ENCODE measurements at places on chromosomes 11 and 22.

GRCh38 chr22:22431271-22432220, 77.0 kb downstream of the ZNF280B start:
- no peak for DNase-seq

DNA sequence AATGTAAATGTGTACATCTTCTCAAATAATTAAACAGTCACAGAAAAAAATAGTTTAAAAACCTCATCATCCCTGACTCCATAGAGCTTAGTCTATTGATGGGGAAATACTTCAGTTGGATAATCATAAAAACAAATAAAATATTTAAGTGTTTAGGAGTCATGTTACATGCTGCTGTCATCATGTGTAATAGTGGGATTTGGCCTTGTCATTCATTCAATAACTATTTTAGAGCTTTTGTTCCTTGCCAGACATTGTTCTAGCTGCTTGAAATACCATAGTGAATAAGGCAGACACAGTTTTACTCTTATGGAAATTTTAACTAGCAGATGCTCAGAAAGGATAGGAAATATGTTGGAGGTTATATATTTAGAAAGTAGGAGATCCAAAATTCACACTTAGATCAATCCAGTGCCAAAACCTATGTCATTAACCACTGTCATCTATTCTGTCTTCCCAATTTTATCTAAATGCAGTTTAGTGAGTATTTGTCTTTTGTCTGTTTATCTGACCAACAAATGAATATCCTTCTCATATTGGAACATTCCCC, 324.7 kb downstream of the CASP12 start:
- DNase-seq = no peak

- no peak for DNase-seq
These were observed 29.7 kb upstream of the GNB1L start for GRCh38 chr22:19884161-19884953.

DNA sequence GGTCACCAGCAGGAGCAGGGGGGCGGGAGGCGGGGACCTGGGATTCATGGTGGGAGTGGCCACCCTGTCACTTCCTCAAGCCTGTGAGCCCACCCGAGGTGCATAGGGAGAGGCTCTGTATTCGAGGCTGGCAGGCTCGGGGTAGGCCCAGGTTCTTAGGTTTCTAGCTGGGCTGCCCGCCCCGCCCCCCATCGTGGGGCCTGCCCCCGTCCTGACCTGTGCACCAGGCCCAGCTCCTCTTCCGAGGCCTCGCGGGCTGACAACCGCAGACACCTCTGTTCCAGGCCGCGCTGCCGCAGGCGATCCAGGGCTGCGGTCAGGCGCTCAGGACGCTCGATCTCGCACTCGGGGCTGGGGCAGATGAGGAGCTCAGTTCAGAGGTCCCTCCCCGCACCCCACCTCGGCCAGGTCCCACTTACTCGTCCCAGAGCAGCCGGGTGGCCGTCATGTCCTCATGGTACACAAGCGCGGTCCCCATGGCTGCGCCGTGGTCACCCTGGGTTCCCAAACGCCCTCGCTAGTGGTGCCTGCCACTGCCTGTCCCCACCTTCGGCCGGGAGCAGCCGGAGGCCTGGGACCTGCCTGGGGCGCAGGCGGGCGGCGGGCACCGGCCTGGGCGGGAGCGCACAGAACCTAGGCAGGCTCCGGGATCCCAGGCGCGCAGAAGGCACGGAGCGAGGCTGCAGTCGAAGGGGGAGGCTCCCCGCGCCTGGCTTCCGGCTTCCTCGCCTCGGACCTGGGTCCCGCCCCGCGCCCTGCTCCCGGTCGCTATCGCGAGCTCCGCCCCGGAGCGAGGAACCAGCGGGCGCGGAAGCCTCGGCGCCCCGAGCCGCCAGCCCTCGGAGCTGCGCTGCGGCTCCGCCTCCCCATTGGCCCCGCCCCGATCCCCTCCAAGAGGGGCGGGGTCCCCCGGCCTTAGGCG, at the start of gene HDAC10:
HDAC10 (minus strand) TSS at position 711 of the 922 bp plus-strand sequence; CDS start at position 478, 233 bp downstream.
- peak; percentile 74 for DNase-seq

DNA sequence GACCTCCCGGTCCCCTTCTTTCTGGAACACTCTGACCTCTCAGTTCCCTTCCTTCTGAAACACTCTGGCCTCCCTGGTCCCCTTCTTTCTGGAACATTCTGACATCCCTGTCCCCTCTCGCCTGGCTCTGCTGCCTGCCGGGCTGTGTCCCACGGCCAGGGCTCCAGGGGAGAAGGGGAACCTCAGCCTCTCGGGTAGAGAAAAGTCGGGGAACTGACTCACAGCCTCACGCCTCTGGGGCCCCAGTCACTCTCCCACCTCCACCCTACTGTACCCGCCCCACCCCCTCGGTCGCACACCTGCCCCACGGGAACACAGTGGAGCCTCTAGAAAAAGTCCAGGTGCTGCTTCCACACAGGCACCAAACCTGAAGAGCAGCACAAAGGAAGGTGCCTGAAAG, 93.3 kb downstream of the BRD1 start:
- no peak for DNase-seq

GRCh38 chr22:21025763-21026755, 6.3 kb downstream of the SLC7A4 start:
- no peak for DNase-seq

DNA sequence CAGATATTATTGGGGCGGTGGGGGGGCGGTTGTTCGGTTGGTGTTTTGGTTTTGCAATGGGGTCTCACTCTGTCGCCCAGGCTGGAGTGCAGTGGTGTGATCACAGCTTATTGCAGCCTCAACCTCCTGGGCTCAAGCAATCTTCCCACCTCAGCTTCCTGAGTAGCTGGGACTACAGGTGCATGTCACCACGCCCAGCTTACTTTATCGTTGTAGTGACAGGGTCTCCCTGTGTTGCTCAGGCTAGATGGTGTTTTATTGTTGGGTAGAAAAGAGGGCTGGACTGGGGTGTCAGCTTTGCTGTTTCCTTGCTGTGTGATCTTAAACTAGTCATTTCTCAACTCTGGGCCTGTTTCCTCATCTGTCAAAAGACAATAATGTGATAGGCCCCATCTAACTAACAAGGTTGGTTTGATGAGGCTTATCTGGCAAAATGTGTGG, 17.5 kb upstream of the MYH9 start:
- peak; percentile 68 for DNase-seq

DNA sequence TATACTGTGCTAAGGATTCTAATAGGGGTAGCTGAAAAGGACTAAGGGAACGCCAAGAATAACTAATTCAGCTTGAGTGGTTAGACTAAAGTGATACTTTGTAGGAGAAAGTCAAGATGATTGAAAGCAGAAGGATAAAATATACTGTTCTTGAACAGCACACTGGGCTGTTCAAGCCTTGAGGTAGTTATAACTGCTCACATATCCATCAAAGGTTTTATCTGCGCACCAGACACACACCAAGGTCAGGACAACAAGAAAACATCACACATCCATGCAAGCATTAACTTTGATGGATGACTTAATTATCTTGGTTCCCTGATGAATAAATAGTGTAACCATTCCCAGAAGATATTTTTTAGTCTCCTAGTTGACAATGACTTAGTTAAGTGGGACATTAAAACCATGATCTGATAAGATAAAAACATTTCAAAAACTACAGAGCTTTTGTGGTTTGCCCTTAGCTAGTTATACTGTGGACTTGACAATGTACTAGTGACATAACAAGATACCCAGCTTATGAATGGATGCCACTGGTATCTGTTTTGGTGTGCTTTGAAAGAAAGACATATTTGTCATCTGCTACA, 728.9 kb downstream of the JRKL start:
- DNase-seq = no peak

GRCh38 chr11:68682531-68682961, 1.8 kb upstream of the GAL start:
- DNase-seq = no peak

DNA sequence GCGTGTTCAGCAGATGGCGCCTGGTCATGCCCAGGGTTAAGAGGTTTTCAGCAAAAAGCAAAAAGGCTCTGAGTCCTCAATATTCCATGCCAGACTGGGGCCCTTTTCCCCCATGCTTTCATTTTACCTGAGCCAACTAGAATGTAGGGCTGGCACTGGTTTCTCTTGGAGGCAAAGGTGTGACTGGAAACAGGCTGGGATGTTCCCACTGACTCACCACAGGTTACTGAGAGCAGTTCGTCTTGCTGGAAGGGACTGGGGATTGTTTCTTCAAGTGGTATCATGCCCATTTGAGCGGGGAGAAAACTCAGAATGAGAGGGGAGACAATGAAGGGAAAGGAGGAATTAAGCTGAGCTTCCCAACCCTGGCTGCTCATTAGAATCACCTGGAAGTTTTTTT, 243.9 kb downstream of the TENM4 start:
- no peak for DNase-seq

DNA sequence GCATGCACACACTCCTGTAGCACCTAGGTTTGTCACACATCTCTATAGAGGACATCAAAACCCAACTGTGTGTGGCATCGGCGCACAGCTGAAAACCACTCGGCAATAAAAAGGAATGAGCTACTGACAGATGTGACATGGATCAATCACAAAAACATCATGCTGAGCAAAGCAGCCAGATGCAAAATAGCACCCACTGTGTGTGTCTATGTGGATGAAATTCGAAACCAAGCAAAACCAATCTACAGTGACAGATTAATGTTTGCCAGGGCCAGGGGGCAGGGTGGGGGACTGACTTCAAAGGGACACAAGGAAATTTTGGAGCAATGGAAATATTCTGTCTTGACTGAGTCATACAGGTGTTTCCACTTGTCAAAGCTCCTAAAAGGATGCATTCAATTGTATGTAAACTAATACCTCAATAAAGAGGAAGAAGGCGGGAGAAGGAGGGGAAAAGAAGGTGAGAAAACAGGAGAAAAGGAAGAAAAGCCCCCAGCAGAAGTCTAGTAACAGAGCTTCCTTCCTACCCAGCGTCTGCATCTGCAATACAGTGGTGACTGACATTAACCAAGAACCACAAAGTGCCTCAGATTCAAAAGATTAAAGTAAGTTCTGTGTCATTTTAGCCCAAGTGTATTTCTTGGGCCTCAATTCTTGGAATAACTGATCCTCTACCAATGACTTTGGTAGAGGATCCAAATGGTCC, 49.8 kb downstream of the PACSIN2 start:
- DNase-seq = no peak

DNA sequence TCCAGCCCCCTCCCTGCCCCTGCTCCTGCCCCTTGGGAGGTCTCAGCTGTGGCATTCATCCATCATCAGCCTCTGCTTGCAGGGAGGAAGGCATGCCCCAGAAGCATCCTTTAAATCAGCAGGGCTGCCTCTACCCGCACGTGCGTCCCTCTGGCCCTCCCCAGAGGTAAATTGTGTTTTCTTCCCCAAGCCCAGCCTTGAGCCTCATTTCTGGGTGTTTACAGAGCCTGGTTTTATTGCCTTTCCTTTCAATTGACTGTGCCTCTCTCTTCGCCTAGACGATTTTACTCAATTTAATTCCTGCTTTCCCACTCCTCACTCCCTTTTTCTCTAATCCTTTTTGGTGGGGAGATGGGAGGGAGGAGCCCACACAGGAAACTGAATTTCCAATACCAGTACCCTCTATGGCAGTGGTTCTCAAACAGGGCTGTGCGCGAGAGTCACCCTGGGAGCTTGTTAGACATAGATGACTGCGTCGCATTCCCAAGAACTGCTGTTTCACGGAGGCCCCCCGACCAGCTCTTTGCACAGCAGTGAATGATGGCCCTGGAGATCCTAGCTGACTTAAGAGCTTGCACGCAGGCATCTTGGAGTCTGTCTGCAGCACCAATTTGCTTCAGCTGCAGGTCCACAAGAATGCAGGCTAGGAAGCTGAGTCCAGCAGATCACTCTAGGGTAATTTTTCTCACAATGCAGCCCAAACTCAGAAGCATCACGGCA, 15.1 kb upstream of the OAF start:
- DNase-seq = no peak

GRCh38 chr11:111913997-111914396, 1.5 kb downstream of the HSPB2 start:
- no peak for DNase-seq

DNA sequence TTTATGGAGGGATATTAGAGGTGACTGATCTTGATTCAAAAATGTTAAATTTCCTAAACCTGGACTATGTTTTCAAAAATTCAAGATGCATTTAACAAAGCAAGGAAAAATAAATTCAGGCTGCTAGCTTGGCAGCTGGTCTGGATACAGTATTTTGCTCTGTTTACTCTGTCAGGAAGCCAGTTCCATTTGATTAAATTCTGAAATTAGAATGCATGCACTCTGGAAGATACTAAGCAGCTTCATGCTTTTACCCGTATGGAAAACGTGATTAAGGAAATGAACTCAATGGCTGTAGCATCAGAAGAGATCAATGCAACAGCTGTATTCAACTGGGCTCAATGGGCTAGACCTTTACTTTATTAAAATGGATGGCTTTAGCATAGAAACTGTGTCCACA, 14.2 kb downstream of the C11orf71 start:
- DNase-seq = no peak

- DNase-seq = no peak
These were observed 522 bp downstream of the CORO1B start for GRCh38 chr11:67442504-67443404.

DNA sequence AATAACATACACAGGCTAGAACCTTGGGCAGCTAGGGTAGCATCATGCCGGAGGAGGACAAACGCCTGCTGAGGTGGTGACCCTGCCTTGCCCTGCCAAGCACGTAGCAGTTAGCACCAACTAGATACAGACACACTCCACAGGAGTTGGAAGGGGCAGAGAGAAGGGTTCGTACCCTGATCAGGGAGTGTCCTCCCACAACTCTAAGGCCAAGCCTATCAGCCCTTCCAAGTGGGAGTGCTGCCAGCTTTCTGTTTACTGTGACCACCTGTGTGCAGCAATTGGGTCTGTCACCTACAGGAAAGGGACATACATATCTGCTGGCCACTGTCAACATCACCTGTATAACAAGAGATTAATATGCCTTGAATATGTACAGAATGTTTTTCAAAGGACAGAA, 1.9 kb upstream of the THAP7 start:
- DNase-seq = no peak

GRCh38 chr11:29773656-29774264, 243.1 kb downstream of the KCNA4 start:
- no peak for DNase-seq

GRCh38 chr11:118048472-118049370, 28.2 kb upstream of the TMPRSS4 start:
- no peak for DNase-seq

DNA sequence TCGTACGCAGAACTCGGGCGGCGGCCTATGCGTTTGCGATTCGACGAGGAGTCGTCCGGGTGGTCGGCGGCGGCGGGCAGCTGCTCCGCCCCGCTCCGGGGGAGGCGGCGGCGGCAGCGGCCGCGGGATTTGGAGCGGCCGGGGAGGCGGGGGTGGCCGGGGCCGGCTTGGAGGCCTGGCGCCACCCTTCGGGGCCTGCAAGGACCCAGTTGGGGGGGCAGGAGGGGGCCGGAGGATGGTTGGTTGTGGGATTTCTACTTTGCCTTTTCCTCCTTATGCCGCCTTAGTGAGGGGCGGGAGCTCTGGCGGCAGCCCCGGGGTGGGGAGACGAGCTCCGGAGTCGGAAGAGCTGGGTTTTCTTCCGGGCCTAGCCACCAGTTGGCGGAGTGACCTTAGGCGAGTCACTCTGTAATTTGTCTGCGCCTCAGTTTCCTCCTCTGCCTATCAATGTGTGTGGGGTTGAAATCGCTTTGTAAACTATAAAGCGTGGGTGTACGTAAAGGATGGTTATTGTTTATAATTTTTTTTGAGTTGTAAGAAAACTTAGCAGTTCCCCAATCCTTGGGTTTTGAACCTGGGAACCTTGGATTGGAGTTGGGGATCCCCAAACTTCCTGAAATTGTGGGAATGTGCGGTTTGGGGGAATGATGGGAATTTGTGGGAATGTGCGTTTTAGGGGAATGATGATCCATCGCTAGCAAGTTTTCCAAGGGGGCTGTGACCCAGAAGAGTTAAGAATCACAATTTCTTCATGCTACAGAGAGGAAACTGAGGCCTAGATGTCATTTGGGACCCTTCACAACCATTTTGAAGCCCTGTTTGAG, 679 bp downstream of the TUG1 start:
- DNase-seq = peak; percentile 12

Measured in bone marrow (tissue), 2 donors.